ENCODE measurements at places on chromosomes 16 and 17. TPM values are rescaled to one million over a fixed set of nuclear protein-coding genes. Genes with fewer than 3 reads are reported as not detected.

WNT9B gene
- total RNA-seq: not detected

DNA sequence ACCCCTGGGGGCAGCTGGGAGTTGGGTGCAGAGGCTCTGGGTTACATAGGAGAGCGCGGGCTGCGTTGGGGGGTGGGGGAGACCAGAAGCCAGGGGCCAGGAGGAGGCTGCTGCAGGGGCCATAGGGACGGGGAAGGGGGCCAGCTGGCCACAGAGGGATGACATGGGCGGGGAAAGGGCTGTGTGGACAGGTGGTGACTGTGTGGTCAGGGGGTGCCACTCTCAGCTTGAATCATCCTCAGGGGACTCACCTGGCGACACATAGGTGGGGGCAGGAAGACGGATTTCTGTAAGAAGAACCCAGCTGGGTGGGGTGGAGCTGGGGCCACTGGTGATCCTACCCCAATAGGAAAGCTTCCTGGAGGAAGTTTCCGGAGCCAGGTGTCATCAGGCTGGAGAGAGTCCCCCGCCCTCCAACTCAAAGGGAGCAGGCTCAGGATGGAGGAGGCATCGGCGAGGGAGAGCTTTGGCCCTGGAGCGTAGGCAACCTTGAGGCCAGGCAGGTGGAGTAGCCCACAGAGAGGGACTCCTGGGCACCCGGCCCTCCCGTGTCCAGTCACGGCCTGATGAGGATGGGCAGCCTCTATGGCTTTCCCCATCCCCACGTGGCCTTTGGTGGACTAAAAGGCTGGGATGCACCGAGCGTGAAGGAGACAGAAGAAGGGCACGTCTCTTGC, 1.2 kb downstream of the TRPV3 start:
- no peak for DNase-seq

STH gene
- total RNA-seq: 3.9 TPM

ENPP7 gene
- total RNA-seq: not detected

PRR35 gene
- not detected for total RNA-seq

GAST gene
- total RNA-seq: not detected

CALB2 gene
- 9.2 TPM for total RNA-seq

DNA sequence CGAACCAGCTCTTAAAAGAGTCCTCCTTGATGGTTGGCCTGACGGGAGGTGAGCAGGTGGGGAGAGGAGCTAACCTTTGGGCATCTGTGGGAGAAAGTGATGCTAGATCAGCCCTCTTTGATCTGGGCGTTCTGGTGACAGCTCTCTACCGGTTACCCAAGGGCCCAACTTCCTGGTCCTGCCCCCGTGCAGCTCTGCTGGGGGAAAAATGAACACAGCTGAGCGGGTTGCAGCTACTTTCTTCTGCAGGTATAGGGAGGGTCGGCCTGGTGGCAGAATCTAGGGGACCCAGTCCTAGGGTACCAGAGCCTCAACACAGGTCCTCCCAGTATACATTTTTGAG, 2.9 kb downstream of the SHISA9 start:
- peak; percentile 25 for DNase-seq

- DNase-seq: no peak
Observed at GRCh38 chr16:78437352-78437968, 338.0 kb downstream of the WWOX start.

DNA sequence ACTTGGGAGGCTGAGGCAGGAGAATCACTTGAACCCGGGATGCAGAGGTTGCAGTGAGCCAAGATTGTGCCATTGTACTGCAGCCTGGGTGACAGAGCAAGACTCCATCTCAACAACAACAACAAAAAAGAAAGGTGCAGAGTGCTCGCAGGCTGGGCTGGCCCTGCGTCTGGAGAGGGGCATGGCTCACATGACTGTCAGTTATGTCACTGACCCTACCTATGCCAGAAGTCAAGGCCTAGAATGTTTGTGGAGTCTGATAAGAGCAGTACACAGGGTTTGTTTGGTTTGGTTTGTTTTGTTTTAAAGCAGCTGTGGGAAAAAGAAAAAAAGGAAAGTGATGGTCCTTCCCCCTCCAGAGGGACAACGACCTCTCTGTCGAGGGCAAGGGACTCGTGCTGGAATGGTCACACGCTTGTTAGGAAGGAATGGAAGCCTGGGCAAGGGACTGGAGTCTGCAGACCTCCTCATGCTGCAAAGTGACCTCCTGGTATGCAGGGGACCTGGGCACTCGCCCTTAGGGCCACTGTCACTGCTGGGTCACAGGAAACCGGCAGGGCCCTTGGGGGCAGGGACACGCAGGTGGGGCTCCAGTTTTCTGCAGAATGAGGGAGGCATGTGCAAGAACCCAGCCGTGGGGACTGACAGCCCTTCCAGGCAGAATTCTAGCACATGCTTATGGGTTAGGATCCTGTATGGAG, 10.1 kb upstream of the OSGIN1 start:
- DNase-seq: no peak

GRCh38 chr16:75416904-75417565, 16.3 kb downstream of the CFDP1 start:
- DNase-seq: no peak

ZFHX3 gene
- total RNA-seq: 2.3 TPM

MBTPS1 gene
- 78.1 TPM for total RNA-seq

ELOB gene
- total RNA-seq: 84.1 TPM

GRCh38 chr17:57082441-57082840, 2.6 kb upstream of the AKAP1 start:
- no peak for DNase-seq

DNA sequence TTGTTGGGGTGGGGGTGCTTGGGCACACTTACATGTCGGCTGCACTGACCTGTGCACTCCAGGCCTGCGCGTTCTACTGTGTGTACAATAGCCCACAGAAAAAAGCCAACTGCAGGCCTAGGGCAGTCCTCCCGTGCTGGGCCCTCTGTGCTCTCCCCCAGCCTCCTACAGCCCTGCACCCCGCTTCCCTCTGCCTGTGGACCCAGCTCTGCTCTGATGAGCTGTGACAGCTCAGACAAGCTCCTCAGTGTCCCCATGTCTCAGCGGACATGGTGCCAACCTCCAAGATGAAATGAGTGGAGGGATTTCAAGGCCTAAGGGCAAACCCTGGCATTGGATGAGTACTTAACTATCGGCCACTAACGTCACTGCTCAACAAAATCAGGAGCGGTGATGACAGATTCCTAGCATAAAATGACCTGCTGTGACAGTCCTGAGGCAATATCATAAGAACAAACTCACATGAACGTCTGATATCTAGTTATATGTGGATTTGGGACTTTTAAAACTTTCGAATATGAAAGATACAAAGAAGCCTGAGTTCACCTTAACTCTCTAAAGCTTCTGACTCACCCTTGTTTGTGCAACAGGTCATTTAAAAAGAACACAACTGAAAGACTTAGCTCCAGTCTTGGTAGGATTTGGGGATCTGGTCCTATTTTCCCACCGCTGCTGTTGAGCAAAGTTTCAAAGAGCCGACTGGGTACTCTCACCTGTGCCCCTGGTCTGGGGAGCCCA, 34.7 kb downstream of the CCDC57 start:
- DNase-seq: no peak

BAHCC1 gene
- 7.6 TPM for total RNA-seq

TBX6 gene
- 0.16 TPM for total RNA-seq

DNA sequence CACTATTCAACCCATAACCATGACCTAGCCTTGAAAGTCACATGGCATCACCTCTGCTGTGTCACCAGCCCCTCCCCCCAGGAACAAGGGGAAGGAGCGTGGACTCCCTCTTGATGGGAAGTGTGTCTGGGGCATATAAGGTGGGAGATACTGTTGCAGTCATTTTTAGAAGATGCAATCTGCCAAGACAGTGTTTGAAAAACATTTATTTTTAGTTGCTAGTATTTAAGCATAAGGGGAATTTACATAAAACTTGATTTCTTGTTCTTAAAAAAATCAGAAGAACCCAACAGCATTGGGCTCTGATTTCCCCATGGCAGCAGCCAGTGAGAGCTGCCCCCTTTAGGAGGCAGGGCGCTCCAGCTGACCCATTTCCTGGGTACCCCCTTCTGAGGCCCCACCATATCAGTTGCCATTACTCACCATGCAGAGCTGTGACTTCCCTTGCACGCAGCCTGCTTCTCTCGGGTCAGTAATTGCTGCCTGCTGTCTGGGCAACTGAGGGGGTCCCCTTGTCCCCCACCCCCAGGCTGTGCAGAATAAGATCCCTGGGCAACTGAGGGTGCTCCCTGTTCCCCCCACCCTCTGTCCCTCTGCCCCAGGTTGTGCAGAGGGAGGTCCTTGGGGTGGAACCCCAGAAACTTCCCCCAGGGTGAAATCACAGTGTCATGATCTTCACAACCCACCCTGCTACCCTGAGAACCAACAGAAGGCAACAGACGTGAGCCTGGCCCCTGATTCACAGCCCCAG, 11.8 kb upstream of the CDC42EP4 start:
- no peak for DNase-seq

DNA sequence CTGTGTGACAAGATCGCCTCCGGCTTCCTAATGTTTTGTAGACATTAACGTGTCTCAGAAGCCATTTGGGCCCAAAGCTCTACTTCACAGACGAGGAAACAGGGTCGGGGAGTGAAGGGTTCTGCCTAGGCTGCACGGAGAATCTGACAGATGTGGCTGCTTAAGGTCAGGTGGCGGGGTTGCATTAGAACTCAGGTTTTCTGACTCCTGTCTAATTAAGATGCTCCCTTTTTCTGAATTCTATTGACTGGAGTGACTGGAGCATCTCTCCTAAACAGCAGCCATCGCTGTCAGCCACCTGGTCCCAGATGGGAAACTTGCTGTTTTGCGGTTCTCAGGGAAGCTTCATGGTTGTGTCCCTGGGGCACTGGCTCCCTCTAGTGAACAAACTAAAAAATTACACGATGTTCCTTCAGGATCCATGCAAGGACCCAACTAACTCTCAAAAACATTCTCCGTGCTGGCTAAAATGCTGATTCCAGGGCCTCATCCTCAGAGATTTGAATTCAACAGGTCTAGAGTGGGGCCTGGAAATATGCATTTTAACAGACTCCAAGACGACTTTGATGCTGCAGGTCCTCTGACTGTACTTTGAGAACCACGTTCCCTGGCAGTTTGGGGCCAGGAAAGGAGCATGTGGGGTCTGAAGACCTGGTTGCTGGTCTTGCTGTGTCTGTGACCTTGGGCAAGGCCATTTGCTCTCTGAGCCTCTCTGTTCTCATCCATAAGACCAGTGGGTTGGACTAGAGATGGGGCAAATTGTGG, 117.4 kb downstream of the IRF8 start:
- no peak for DNase-seq

DNA sequence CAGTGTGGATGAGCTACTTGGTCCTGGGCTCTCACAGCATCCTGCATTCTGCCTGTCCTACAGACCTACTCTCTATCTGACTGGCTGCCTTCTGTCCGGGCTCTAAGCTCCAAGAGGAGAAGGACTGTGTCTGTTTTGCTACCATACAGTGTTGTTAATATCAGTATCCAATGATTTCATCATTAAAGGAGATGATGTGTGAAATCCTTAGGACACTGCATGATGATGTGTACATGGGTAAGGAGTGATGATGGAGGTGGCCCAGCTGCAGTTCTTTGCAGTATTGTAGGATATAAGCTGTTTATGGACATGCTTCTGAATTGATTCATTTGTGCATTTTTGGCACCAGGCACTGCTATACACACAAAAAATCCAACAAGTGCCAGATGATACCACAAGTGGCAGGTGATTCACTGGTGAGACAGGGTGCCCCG, 536.9 kb upstream of the CDH11 start:
- no peak for DNase-seq

CDRT15 gene
- not detected for total RNA-seq

GRCh38 chr17:9936095-9936494, 31.0 kb upstream of the RCVRN start:
- no peak for DNase-seq

FAAP100 gene
- total RNA-seq: 24.2 TPM

EXOC3L1 gene
- 0.47 TPM for total RNA-seq

- no peak for DNase-seq
Observed at GRCh38 chr17:32161029-32161428, 18.7 kb downstream of the RHOT1 start.

- DNase-seq: no peak
Observed at GRCh38 chr17:39867880-39868553, at the start of gene ZPBP2. Gene ZPBP2 (plus strand): TSS chr17:39868202. CDS start chr17:39868355, 153 bp downstream.

TBC1D3 gene
- total RNA-seq: not detected

NGFR gene
- 3.3 TPM for total RNA-seq

RETREG3 gene
- 54.9 TPM for total RNA-seq

DNA sequence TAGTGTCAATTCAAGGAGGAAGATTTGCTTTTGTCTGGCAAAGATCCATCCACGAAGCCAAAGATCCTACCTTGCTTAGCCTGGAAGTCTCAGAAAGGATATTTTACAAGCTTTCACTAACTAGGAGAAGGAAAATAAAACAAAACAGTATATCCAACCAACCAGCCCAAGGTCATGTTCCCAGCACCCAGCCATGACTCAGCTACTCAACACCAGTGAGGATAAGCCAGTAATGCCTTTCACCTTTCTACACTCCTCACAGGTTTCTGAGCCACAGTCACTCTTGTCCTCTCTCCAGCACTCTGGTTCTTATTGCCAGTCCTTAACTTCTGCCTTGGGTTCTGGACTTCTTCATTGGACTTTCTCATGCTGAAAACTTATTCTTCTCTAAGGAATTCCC, 116.2 kb downstream of the CDH11 start:
- no peak for DNase-seq

- DNase-seq: no peak
Observed at GRCh38 chr16:68389006-68389405, 59.3 kb downstream of the SMPD3 start.

- DNase-seq: no peak
Observed at GRCh38 chr16:3066440-3066748, 954 bp downstream of the IL32 start.

GRCh38 chr17:9421525-9421924, 154.1 kb downstream of the STX8 start:
- no peak for DNase-seq

DNA sequence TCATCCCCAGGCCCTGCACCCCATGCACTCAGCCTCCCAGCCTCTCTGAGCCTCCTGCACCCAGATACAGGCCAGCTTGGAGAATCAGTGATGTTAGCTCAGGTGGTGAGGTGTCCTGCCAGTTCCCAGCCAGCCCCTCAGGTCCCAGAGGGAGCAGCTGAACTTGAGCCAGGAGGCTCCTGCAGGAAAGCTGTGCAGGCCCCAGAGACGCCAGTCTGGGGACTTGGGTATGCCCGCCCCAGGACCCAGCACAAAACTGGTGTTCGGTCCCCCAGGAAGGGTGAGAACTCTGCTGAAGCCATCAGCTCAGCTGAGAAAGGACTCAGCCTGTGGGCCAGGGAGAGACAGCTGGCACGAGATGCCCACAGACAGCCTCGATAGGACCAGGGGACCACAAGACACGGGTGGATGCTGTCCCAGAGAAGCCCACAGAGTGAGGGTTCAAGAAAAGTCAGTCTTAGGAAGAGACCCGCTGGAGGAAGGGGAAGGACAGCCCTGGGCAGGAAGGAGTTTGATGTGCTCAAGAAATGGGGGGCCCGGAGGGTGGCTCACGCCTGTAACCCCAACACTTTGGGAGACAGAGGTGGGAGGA, 11.0 kb downstream of the ENDOV start:
- DNase-seq: no peak

GPATCH8 gene
- total RNA-seq: 38.8 TPM

CSH2 gene
- total RNA-seq: not detected

RNF222 gene
- not detected for total RNA-seq

Data from occipital lobe (tissue), 3 donors.